ENCODE measurements at places on chromosomes 5 and 9.

GRCh38 chr5:160271836-160272235 is 40.5 kb downstream of the CCNJL start:
- DNase-seq = no peak

GRCh38 chr9:134265078-134265477 is 61.2 kb upstream of the RXRA start:
- DNase-seq = no peak

DNA sequence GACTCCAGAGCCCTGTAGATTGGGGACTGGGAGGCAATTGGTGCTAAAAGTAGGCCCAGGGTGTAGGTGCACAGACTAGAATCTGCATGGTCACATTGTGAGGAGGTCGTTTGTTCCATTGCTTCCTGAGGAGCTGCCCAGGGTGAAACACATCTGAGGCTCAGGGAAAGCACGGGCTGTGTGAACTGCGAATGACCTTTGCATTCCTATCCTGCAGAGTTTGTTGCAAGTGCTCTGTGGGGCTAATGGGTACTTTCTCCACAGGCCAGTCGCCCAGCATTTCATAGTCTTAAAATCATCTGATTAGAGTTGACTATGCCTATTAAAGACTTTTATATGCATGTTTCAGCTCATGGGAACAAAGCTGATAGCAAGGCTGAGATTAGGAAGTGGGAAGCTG is 14.4 kb upstream of the SLC46A2 start:
- DNase-seq = no peak

GRCh38 chr9:96038914-96039313 is 163.4 kb downstream of the ERCC6L2 start:
- DNase-seq = no peak

GRCh38 chr5:79297661-79298060 is 61.7 kb downstream of the JMY start:
- no peak for DNase-seq

DNA sequence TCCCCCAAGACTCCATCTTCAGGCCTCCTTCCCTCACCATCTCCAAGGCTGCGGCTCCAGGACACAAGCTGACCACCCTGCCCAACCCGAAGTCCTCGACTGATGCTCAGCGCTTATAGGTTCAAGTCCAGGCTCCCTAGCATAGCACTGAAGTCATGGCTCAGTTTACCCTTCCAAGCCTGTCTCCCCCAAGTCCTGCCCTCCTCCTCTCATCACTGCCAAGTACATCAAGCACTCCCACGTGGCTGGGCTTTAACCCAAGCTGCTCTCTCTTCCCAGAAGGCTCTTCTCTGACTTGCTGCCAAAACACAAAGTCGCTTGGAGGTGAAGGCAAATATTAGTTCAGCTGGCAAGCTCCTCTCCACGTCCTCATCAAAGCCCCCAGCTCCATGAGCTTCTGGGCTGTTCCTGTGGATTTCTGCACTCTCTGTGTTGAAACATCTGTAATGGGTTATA is 22.1 kb upstream of the MARCHF6 start:
- DNase-seq = no peak

- no peak for DNase-seq
Measured at GRCh38 chr9:134860510-134860909, 20.1 kb upstream of the FCN2 start.

GRCh38 chr5:141705469-141705868 is 23.4 kb upstream of the ARAP3 start:
- no peak for DNase-seq

- no peak for DNase-seq
Measured at GRCh38 chr5:41219658-41220269, 6.4 kb upstream of the C6 start.

- DNase-seq = no peak
Measured at GRCh38 chr5:171882118-171882517, 96.5 kb downstream of the SMIM23 start.

DNA sequence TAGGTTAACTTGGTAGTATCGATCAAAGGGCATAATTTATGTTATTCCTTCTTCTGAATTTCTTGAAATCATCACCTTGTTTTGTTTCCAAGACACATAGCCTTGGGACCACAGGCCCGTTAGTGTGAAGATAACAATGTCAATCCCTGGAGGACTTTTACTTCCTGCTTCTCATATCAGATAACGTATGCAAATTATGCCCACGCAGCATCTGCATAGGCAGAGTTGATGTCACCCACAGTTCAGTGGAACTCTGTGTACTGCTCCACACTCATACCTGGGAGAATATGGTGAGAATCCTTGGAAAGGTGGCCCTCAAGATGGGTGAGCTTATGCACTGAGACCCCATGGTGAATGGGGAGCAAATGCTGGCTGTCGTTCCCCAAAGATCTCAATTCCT is 95.0 kb downstream of the CFAP90 start:
- no peak for DNase-seq

DNA sequence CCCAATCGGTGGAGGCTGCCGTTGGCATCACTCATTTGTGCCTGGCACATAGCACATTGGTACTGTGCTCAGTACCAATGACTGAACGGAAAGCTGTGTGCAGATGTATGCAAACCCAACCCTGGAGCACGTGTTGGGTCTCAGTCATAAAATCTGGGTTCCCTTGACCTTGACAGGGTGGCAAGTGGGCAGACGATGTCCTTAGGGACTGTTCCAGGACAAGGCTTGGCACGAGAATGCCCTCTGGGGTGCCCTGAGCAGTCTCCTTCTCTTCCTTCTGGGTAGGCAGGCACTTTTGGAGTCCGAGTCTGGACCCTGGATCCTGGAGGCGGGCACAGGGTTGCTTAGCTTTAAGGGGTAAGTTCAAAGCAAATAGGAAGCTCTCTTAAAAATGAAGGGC is 75.8 kb downstream of the MACROH2A1 start:
- DNase-seq = no peak

Data from cerebellar nuclear complex (tissue), 1 donor.